ENCODE measurements at places on chromosomes 2 and 18.
A peak's percentile ranks its signal among the peaks of the same experiment; 100 is the strongest.

DNA sequence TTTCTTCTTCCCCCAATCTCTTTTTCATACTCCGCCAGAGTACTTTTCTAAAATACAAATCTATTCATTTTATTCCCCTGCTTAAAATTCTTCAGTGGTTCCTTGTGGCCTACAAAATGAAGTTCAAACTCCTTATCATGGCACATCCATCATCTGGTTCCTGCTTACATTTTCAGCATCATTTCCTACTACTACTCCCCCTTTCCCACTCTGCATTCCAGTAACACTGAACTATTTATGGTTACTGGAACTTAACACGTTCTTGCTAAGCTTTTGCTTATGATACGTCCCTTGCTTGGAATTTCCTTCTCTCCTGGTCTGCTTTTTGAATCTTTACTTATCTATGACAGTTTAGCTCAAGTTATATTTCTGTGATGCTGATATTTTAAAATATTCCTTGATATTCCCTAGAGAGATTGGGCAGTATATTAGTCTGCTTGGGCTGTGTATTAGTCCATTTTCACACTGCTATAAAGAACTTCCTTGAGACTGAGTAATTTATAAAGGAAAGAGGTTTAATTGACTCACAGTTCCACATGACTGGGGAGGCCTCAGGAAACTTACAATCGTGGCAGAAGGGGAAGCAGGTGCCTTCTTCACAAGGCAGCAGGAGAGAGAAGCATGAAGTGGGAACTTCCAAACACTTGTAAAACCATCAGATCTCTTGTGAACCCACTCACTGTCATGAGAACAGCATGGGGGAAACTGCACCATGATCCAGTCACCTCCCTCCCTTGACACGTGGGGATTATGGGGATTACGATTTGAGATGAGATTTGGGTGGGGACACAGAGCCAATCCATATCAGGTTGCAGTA is 53.2 kb downstream of the BMPR2 start:
- DNase-seq = peak; percentile 78

- no peak for DNase-seq
Measured at GRCh38 chr18:54240629-54241107, 16.2 kb upstream of the MBD2 start.

DNA sequence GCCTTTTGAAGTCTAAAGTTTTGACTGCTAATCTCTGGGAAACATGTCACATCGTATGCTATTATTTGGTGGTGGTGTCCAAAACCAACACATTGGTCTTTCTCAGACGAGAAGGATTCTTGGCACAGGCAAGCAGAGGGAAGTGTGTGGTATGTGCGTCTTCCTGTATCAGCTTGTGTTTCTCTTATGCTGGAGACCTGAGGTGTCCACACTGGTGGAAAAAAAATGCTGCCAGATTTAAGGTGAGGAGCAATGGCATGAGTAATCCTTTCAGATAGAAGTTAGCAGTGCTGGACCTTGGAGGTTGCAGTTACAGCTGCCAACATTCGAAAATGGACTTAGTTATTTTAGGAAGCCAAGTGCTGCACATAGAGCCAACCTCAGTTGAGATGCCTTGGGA is 11.7 kb upstream of the FHL2 start:
- peak; percentile 37 for DNase-seq

DNA sequence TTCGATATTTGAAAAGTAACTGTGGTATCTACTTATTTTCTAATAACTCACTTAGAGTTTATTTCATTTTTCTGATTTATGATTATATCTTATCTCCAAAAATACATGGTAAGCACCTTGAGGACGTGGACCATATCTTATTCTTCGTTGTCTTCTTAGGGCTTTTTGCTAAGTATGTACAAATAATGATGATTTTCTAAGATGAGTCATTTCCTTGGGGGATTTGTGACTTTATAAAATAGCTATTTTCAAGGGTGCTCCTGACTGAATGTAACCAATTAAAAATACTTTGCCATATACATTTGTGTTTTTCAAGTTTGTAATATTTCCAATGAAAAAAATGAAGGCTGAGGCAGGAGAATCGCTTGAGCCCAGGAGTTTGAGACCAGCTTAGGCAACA is 56.3 kb downstream of the GREB1L start:
- DNase-seq = no peak

DNA sequence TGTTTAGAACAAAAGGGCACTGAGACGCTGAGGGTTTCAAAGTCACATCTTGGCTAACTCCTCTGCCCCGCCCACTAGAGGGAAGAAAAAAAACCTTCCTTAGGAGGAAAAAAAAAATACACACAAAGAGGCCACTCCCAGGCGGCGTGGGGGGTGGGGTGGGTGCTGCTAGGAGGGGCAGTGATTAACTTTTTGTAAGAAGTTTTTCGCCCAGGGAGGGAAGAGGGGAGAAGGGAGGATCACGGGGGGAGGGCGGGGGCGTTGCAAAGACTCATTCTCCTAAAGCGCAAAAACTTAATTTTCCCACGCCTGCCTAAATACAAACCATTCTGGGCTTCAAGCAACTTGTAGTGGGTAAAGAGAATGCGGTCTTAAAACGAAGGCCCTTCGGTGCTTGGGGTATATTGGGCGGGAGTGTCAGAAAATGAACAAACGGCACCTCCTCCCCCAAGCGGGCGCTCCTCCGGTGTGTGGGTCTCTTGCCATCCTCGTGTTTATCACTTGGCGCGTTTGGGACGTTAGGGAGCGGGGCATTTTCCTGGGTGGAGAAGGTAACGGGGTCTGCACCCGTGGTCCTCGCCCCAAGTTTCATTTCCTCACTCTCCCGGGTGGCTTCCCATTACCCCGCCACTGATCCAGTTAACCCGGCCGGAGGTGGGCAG is 1.7 kb downstream of the CXCR4 start:
- no peak for DNase-seq

DNA sequence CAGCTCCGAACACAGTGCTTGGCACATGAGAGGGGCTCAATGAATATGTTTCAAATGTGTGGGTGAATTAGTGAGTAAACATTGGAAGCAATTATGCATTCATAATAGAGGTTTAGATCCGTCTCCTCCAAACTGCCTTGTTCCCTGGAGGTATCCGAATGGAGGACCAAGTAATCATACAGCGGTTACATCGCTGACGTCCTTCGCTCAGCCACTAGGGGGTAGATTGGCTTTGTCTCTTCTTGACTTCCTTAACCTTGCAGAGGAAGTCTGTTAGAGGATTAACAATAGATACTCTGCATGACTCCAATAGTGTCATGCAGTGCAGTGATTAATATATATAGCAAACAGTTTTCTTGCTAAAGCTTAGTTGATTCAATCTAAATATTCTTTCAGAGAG is 517.0 kb downstream of the PTPRM start:
- peak; percentile 58 for DNase-seq

- DNase-seq = peak; percentile 96
Measured at GRCh38 chr18:34911661-34912384, 129.4 kb upstream of the MAPRE2 start.

Measured in fibroblast of skin of right quadriceps (primary cell).